Omental fat pad (tissue), 4 donors: ENCODE measurements at places on chromosomes 16 and 17.

- DNase-seq, result no peak
Observed at GRCh38 chr17:27105636-27106035, 188.3 kb upstream of the WSB1 start.

- no peak for DNase-seq
Observed at GRCh38 chr17:16378636-16379282, 2.1 kb upstream of the UBB start.

- no peak for DNase-seq
Observed at GRCh38 chr17:228951-229708, 47.7 kb upstream of the DOC2B start.

- no peak for DNase-seq
Observed at GRCh38 chr16:78284957-78285434, 185.5 kb downstream of the WWOX start.

DNA sequence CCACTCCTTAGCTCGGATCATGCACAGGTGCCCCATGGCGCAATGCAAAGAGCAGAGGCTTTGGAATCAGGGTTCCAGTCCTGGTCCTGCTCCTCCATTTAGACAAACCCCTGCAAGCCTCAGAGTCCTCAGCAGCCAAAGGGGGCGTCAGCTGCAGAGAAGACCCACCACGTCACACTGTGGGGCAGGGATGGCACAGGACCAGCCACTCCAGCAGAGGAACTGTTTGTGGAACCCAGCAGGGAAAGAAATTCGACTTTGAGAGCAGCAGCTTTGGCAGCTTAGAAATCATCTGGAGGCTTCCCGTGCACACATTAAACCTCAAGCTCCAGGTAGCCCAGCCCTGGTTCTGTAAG, 25.2 kb downstream of the C17orf100 start:
- no peak for DNase-seq

GRCh38 chr17:17998934-17999333, 26.3 kb downstream of the DRC3 start:
- no peak for DNase-seq
